Esophagus muscularis mucosa (tissue), 4 donors: ENCODE measurements at places on chromosomes 2 and 18.

- H3K27ac ChIP-seq = no peak overlapping the region
- H3K36me3 ChIP-seq = no peaks in the 10 kb centered on the region
- no peaks in the 10 kb centered on the region for H3K4me1 ChIP-seq
- no peaks in the 10 kb centered on the region for H3K27me3 ChIP-seq
- no peak for DNase-seq
- H3K4me3 ChIP-seq = no peak overlapping the region
Observed at GRCh38 chr18:30489890-30490643, 552.5 kb downstream of the DSC3 start.

DNA sequence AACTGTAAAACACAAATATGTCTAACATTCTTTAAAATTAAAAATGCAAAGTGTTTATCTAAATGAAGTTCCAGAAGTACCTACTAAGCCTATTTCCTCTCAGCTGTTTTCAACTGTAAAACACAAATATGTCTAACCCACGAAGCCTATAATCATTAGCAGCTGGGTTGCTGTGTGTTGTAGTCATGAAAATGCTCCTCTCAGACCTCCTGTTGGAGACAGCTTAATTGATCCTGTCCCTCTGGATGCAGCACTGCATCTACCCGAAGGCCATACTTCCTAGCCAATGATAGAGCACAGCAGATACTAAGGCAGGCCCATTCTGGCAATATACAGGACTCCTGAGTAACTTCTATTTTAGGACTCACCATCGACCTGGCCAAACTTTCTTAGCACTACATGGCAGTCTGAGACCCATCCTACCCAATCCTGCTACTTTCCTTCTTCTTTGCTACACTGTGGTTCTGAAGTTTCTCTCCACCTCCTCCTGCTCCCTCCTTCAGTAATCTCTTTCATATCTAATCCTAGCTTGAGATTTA lies 92.5 kb upstream of the RBBP8 start:
- DNase-seq = no peak
- no peaks in the 10 kb centered on the region for H3K4me1 ChIP-seq
- no peaks in the 10 kb centered on the region for H3K36me3 ChIP-seq
- H3K4me3 ChIP-seq = no peak overlapping the region

GRCh38 chr2:64943387-64944150 lies 45.6 kb upstream of the SLC1A4 start:
- no peak overlapping the region for H3K27ac ChIP-seq
- H3K4me1 ChIP-seq = no peaks in the 10 kb centered on the region
- no peak for DNase-seq
- H3K27me3 ChIP-seq = no peaks in the 10 kb centered on the region

GRCh38 chr2:30109856-30110255 lies 37.0 kb upstream of the YPEL5 start:
- no peaks in the 10 kb centered on the region for H3K4me1 ChIP-seq
- H3K4me3 ChIP-seq = no peak overlapping the region
- peak; percentile 60 for DNase-seq
- no peaks in the 10 kb centered on the region for H3K36me3 ChIP-seq
